Activated CD4-positive, alpha-beta memory T cell treated with anti-CD3 and anti-CD28 coated beads for 36 hours (primary cell): ENCODE measurements at places on chromosomes 5 and 9.

GRCh38 chr5:142552107-142552506 is 133.8 kb downstream of the FGF1 start:
- no peak for DNase-seq

- peak; percentile 96 for DNase-seq
Observed at GRCh38 chr9:19048966-19049916, at the start of gene RRAGA. TSS of gene RRAGA (plus strand) at chr9:19049427. CDS start at chr9:19049660, 233 bp downstream.

DNA sequence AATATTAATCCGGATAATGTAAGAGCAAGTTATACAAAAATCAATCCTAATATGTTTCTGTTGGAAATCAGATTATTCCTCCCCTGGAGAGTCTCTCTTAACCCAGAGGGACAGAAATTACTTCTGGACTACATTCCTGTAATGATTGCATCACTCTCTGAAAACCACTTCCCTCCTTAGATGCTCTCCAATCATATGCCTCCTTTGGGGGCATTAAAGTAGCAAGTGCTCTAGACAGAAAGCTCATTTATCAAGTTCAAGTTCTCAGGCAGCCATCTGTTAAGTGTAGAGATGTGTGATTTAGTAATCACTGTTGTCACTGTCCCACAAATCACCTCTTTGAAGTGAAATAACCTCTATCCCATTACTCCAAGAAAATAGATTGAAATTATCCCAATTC is 247.1 kb downstream of the SLCO4C1 start:
- DNase-seq = no peak

DNA sequence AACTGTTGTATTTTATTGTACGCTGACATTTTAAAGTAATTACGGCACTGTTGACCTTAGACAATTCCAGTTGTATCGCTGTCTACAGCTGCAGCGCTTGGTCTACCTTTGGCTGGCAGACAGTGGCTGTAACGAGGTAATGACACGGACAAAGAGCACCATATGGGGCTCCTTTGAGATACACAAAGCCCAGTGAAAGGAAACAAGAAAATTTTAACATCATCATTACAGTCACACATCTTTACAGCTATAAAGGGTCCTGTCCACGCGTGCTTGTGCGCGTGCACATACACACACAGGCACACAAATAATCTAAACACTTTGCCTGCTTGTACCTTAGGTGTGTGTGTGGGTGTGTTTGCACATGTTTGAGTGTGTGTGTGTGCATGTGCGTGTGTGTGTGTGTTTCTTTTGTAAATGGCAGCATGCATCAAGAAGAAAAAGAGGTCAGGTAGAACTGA is 946.0 kb downstream of the NR2F1-AS1 start:
- no peak for DNase-seq

- no peak for DNase-seq
Observed at GRCh38 chr9:112787978-112788377, 37.4 kb downstream of the SNX30 start.

GRCh38 chr9:36007316-36007708 is 29.4 kb upstream of the RECK start:
- DNase-seq = no peak

DNA sequence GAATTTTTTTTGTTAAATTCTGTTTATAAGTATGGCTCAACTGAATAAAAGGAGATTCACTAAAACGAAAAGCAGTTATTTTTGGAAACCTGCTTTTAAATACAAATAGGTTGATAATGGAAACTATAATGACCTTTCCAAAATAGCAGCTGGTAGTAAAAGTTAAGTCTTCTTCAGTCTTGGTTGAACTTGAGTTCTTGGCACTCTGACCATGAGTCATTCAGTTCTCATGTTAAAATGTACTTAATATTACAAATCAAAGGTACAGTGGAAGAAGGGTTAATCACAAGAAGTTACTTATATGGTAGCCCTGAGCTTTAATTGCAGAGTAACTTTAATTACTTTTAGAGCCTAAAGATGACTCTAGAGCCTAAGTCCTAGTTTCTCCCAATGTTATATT is 62.1 kb downstream of the KLF9 start:
- DNase-seq = no peak

DNA sequence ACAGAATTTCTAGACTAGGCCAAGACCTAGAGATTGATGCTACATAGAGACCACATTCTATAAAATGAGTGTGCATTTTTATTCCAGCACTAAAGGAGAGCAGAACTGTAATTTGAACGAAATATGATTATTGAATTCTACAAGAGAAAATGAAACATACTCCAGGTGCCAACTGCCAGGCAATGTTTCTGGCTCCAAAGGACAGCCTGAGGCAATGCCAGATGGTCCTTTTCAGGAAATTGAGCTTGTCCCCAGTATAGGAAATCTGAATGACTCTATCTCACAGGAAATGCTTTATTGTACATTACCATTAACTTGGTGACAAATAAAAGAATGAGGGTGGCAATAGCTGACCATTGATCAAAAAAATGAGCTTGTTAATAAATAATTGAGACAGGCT is 28.8 kb upstream of the RASGRF2 start:
- DNase-seq = no peak

- DNase-seq = peak; percentile 97
Observed at GRCh38 chr9:6008169-6008979, 7.0 kb downstream of the RANBP6 start.

DNA sequence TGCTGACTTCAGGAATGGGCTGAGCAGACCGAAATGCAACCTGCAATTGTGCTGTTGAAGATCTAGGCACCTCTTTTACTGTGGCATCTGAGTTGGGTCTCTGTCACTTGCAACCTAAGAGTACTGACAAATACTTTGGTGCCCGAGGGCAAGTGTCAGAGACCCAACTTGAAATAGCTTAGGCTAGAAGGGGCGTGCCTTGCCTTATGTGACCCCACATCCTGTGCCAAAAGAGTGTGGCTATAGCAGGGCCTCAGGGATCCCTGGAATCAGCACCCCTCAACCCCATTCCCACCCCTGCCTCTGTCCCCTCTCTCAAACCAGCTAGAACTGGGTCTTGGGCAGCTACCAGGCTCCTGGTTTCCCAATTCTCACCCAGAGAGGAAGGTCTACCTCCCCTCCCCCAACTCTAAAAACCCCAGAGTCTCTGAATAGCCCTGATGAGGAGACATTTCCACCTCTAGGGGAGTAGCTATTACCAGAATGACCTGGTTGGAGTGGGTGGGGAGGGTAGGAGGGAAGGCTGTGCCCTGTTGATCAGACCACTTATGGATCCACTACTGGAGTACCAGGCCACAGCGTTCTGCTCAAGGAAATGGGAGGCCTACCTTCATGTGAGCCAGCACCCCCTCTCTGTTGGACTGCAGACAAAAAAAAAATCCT is 17.5 kb downstream of the RAI14 start:
- DNase-seq = no peak
